ENCODE measurements at places on chromosomes 5 and 9.

DNA sequence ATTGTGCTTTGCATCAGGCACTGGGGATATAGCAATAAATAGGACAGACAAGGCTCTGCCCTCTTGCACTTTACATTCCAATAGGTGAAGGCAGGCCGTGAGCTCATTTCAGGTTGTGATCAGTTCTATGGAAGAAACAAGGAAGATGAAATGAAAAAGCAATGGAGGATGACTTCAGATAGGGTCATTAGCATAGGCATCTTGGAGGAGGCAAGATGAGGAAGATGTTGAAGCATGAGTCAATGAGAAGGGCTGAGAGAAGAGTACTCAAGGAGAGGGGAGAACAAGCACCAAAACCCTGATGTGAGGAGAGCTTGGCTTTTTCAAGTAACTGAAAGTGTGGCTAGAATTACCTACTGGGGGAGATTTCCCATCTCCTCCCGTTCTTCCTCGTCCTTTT is 5.0 kb upstream of the SPARC start:
- DNase-seq = peak; percentile 16

DNA sequence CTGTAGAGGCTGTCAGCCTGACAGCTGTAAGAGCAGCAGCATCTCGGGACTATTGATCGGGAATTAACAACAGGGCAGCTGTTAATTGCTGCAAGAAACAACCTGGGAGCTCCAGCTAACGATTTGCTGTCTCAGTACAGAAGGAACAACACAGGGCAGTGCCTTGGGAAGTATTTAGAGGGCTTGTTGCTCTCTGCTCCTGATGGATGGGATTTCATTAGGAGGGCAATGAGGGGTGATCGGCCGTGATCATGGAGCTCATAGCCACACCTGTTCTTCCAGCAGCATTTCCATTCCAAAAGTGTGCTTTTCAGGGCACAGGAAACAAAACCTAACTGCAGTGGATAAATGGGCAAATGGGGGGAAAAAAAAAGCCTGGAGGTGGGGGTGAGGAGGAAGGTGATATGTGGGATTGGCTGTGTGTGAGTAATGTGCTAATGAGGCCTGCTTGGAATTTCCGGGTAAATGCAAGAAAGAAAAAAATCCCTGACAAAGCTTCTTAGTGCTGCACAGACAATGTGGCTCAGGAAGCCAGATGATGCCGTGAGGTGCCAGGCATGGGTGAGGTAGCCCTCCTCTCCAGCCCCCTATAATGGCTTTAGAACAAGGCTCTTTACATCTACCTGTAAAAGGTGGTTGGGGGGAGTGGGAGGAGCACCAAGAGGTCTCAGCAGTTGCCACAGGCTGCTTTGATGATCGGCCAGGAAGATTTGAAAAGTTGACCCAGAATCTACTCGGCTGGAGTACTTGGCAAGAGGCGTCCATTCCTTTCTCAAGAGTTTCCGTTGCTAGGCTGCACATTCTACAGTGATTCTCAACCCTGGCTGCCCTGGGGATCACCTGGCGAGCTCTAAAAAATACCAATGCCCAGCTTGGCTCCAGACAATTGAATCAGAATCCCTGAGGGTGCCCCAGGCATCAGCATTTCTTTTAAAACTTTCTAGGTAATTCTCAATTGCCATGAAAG is 139.5 kb upstream of the KLF9 start:
- DNase-seq = peak; percentile 57

- no peak for DNase-seq
These were observed 61.7 kb downstream of the ABLIM3 start for GRCh38 chr5:149202910-149203451.

DNA sequence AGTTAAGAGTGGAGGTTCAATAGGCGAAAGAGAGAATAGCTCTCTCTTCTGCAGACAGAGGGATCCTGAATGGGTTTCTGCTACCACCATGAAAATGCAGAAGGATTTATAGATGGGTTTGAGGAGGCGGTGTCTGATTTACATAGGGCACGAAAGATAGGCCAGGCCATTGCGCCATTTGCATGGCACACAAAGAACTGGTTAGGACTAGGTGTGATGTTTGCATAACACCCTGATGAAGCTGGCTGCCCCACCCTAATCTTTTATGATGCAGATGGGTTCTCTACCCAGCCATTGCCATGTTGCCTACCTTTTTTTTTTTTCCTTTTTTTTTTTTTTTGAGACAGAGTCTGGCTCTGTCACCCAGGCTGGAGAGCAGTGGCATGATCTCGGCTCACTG is 51.4 kb upstream of the PDZD2 start:
- no peak for DNase-seq

GRCh38 chr5:55731848-55732247 is 6.0 kb upstream of the DDX4 start:
- no peak for DNase-seq

DNA sequence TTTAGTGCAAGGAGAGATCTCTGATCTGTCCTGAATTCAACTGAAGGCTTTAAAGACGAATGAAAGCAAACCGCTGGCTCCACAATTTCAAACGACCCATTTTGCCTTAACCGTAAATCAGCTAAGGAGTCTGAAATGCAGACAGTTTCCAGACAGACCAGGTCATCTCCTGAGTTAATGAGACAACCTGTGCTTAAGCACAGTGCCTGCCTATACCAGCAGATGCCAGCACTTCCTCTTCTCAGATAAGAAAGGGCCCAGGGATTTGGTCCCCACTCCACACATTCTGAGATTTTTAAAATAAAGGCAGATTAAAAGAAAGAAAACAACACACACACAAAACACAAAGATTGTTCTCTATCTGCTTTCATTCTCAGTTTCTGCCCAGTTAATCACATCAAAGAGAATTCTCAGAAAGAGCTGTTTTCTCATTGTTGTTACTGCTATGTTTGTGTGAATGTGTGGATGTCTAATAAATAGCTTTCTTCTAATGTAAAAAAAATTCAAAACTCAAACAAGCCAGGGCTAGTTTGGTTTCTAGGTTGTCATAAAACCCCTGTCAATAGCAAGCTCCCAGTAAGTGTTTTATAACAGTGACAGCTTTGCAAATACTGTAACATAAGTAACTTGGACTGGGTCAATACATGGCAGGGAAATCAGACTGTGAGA is 157.7 kb upstream of the SLC24A2 start:
- DNase-seq = no peak
